ENCODE measurements at places on chromosomes 6 and 20.

GRCh38 chr6:99282479-99283062, 66.9 kb downstream of the FAXC start:
- DNase-seq: no peak

DNA sequence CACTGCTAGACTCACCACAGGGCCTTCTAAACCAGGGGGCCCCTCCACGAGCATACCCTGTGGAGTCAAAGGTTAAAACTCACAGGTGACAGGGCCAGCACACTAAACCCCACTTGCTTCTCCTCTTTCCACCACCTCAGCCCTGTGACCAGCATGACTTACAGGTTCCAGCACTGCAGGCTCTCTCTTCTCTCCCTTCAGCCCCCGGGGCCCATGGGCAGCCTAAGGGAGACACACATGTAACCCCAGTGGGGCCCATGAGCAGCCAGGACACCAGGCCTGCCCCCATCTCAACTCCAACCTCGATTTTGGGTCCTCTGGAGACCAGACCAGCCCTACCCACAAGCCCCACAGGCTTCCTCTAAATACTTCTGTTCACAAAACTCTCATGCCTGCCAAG, 28.0 kb downstream of the HLA-DPB1 start:
- DNase-seq: no peak

GRCh38 chr6:55968926-55969325, 93.5 kb upstream of the BMP5 start:
- DNase-seq: no peak

DNA sequence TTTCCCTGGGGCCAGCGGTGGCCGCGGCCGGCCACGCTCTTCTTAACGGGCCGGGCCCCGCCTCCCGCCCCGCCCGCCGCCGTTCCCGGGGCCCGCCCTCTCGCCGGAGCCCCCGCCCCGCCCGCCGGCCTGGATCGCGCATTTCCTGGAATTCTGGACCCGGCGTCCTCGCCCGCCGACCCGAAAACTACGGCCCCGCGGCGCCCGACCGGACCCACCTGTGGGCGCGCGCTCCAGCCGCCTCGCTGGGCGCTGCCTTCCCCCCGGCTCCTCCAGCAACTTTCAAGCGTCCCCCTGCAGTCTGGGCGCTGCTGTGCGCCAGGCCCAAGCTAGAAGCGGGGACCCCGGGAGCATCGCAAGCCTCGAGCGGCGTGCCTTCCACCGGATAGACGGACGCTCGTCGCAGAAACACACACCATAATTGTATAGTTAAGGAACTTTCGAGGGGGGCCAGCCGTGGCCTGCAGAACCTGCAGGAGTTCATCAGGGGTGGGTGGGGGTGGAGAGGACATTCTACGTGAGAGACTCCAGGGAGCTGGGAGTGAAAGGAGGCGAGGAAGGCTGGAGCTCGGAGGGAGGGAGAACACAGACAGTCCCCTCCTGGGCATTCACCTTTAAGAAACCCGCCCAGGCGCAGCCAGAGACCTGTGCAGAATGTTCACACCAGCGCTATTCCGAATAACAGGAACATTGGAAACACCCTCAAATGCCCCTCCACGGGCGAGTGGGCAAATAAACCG, at the start of gene ADA:
Gene ADA, minus strand, starts transcription at position 16 of the 740 bp plus-strand sequence. CDS start 92 bp downstream, outside the sequence.
- peak; percentile 81 for DNase-seq

GRCh38 chr6:13614126-13614925, 809 bp upstream of the NOL7 start:
- DNase-seq: no peak

DNA sequence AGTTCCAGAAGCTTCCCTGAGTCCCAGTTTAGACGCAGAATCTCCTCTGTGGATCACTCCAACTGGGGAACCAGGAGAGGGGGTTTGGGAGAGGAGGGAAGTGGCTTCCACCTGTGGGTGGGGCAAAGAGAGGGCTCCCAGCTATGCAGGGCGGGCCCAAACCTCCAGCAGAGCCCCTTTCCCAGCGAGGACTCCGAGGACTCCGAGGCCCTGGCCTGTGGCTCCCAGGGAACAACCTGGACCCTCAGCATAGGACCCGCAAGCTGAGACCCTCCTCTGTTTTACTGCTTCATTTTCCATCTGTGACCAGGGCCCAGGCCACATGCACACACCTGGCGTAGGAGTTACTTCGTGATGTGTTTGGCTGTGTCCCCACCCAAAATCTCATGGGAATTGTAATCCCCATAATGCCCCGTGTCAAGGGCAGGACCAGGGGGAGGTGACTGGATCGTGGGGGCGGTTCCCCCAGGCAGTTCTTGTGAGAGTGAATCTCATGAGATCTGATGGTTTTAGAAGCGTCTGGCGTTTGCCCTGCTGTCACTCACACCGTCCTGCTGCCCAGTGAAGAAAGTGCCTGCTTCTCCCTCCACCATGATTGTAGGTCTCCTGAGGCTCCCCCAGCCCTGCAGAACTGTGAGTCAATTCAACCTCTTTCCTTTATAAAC, 27.9 kb downstream of the NTSR1 start:
- DNase-seq: peak; percentile 11

DNA sequence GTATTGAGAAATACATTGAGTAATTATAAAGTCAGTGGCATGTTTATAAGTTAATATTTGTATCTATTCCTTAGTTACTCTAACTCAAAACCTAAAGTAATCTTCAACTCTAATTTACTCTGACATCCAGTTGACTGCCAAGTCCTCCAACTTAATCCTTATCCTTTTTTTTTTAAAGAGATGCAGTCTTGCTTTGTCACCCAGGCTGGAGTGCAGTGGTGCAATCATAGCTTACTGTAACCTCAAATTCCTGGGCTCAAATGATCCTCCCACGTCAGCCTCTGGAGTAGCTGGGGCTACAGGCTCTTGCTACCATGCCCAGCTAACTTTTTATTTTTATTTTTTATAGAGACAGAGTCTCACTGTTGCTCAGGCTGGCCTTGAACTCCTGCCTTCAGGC, 24.4 kb downstream of the PTPN1 start:
- DNase-seq: no peak

DNA sequence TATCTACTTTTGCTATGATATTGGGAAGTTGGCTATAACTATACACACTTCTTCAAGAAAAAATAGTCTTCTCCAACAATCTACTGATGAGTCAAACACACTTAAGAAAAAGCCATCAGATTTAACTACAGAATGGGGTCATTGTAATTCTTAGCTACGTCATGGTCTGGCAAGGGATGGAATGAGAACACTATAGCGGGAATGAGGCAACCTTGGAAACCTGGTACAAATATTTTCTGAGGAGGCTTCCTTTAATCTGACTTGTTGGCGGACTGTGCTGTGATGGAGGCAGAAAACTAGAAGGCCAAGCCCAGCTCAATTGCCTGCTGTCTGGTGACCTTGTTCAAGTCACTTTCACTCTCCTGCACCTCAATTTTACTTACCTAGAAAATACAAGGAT, 586.8 kb upstream of the JAG1 start:
- DNase-seq: no peak

DNA sequence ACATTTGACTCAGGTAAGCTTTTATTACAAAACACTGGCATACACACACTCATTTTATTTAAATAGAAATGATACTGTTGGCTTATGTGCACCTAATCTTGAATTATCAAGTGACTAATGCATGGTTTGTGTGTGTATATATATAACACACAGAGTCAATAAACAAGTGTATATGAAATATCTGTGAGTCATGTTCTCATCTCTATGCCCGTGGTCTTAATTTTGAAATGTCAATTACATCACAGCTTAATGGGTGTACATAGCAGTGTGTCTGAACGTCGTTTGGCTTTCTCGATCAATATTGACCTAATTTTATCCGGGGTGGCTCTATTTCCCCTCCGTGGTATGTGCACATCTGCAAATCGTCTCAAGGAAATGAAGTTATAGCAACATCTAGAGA, 104.0 kb upstream of the ZFP64 start:
- no peak for DNase-seq

GRCh38 chr6:63371104-63371715, 51.4 kb upstream of the LGSN start:
- no peak for DNase-seq

DNA sequence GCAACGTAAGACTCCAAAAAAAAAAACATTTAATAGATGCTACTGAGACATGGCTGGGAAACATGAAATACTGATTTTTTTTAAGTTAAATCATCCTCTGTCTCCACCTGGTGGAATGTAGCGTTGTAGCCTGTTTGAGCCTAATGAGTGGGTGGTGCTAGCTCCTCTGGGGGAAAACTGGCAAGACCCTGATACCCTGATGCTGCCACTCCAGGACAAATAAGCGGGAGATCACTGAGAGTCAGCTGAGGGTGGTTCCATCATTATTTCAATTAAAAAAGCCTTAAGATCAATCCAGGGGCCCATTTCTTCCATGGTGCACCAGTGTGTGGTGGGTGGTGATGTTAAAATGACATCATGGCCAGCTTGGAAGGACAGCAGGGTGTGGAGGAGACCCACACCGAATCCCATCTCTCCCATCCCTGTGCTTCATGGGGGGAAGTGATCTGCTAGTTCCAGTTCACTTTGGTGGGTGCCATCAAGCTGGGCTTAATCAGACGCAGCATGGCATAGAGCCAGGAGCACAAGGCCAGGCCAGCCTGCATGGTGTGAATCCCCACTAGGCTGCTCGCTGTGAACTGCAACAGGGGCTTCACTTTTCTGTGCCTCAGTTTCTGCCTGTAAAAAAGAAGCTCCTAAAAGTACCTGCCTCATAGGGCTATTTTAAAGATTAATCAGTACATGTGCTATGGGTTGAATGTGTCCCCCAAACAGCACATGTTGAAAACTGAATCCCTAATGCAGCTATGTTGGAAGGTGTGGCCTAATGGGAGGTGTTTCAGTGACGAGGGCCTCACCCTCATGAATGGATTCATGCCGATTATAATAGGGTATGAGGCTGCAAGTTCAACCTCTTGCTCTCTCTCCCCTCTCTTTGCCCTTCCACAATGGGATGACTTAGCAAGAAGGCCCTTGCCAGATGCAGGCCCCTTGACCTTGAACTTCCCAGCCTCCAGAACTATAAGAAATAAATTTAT, 13.0 kb upstream of the MRPS10 start:
- DNase-seq: no peak

- no peak for DNase-seq
Measured at GRCh38 chr6:13473768-13474165, 13.6 kb downstream of the GFOD1 start.

DNA sequence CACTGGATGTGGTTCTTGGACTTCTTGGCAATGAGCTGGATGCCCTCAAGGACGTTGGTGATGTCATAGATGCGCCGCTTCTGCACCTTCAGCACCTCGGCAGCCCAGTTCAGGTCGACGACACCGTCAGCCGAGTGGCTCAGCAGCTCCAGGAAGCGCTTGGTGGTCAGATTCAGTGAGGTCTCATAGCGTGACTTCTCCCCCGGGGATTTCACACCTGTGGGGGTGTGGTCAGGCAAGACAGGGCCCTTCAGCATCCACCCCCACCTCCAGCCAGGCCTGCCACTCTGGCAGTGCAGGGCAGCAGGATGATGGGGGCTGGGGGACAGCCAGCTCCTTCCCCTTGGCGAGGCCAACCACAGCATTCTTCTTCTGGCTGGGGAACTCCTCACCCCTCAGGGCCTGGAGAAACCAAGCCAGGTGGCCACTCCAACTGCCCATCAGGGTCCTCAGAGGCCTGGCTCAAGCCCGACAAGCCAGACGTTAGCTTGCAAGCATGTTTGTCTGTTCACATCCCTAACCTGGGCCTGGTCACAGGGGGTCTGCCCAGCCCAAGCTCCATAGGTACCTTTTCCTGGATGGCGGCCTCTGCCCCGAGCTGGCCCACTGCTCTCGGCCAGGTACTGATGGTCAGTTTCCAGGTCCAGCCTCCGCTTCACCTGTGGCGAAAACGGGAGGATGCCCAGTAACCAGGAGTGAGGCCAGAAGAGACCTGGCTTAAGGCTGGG, 5.7 kb upstream of the NECAB3 start:
- no peak for DNase-seq

GRCh38 chr20:35288325-35289060, 3.7 kb downstream of the FAM83C start:
- DNase-seq: no peak

DNA sequence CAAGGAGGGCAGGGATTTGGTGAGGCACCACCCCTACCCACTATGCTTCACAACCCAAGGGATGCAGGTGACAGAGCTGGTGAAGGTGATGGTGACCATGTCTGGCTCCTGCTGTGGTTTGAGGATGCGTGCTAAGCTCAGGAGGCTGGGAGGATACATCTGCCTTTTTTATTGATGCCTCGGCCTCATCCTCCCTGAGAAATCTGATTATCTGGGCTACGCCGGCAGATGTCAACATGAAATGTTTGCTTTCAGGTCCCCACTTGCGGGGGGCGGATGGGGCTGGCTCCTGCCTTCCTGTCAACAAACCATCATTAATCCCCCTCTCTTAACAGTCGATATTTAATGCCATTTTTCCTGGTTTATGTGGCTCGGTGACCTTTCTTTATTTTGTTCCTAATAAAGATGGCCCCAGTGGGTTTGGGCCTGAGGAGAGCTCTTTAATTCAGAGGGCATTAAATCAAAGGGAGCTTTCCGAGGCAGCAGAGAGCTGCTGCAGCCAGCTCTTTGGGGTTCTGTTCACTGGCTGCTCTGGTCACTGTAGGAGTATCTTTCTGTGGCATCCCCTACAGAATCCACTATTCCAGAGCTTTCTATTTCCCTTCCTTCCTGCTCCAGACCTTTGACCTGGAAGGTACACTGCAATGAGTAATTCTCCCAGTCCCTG, 33.5 kb upstream of the LRFN2 start:
- DNase-seq: no peak

DNA sequence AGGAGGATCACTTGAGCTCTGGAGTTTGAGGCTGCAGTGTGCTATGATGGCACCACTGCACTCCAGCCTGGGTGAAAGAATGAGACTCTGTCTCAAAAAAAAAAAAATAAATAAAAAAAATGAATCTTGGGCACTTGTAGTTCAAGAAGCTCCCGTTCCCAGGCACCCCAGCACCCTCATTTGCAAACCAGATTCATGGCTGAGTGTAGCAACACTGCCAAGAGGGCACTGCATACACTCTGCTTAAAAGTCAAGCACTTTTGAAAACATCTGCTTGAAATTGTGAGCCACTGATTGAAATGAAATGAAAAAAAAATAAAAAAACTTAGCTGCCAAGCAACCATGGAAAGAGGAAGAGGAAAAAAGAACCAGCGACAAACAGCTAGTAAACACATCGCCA, 124.7 kb upstream of the SASH1 start:
- DNase-seq: no peak

GRCh38 chr6:125264476-125264875, 37.3 kb downstream of the HDDC2 start:
- no peak for DNase-seq
